Renal cortical epithelial cell (primary cell): ENCODE measurements at places on chromosomes 2 and 18.

GRCh38 chr2:219658196-219658846 is 30.9 kb downstream of the SLC4A3 start:
- DNase-seq = no peak

- DNase-seq = peak; percentile 58
Observed at GRCh38 chr18:47772374-47773248, 157.8 kb downstream of the SMAD2 start.

DNA sequence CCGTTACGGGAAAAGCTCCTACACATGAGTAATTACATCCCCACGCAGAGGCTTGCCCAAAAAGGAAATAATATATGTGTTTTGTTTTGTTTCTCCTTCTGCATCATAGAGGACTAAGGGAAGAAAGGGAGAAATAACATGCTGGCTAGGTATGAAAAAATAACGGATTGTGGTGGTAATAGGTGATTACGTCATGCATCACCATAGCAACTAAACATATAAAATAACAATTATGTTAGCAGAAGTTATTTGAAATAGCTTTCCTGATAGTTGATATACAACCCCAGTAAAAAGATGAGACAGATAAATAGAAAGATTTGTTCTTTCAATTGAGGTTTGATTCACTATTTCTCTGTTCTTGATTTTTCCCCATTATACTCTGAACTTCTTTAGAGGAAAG is 518.0 kb downstream of the ZNF516 start:
- peak; percentile 2 for DNase-seq

DNA sequence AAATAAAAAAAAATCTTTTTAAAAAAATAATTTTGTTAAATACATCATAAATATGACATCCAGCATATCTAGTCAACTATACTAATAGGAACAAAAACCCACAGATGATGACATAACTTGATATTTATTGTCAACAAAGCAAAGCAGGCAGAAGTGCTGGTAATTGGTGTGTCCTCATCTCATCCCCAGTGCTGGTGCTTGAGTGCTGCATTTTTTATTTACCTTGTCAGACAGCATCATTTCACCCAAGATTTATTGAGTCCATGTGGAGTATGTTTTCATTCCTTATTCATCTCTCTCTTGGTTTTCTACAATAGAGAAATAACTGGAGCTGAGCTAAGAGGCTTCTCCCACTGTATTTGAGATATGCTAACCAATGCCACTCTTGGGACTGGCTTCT is 191.6 kb upstream of the SLC14A2 start:
- no peak for DNase-seq

GRCh38 chr2:196086517-196087368 is 18.1 kb upstream of the DNAH7 start:
- DNase-seq = no peak

DNA sequence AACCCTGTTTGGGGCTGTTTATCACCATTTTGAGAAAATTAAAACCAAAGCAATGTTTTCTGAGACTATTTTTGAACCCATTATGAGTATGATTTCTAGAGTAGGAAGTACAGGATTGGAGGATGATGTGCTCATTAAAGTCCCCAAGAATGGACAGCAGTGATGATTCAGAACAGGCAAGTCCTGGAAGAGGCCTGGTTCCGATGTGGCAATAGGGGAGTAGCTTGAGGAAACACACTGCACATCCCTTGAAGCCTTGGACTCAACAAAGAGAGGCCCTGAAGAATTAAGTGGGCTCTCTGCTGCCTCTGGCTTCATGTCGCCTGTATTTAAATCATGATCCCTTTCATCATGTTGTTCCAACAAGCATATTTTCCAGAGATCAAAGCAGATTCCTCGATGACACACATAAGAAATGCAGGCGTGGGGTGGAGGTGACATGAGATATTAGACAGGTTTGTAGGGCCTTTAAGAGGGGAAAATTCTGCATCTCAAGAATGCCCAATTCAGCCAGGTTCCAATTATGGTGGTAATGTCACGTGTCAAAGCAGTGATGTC is 242.2 kb downstream of the FHOD3 start:
- peak; percentile 21 for DNase-seq

DNA sequence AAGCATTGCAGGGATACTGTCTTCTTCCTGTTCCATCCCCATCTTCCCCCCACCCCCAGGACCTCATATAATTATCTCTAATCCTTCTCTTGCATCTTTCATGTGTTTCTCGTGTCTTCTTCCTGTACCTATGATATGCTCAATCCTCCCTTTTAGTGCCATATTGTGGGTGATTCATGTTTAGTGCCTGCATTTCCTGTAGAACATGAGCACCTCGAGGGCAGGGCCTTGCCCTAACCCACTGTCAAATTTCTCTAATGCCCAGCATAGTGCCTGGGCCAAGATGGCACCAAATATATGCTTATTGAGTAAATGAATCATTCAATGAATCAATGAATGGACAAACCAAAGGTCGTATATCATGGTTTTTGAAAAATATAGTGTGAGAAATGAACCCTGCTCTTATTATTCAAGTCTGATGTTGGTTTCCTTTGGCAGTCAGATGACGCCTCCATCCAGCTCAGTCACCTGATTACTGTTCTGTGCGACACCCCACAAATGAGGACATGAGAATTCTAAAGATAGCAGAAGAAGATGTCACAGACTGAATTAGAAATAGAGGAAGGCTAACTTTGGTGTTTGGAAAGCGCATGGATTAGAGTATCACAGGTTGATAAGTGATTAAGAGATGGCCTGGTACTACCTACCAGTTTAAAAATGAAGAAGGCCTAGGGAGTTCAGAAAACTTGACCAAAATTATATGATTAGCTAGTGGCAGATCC is 278.4 kb downstream of the PRKCE start:
- no peak for DNase-seq

- DNase-seq = peak; percentile 72
Observed at GRCh38 chr2:200609028-200609614, 23.3 kb downstream of the AOX1 start.

DNA sequence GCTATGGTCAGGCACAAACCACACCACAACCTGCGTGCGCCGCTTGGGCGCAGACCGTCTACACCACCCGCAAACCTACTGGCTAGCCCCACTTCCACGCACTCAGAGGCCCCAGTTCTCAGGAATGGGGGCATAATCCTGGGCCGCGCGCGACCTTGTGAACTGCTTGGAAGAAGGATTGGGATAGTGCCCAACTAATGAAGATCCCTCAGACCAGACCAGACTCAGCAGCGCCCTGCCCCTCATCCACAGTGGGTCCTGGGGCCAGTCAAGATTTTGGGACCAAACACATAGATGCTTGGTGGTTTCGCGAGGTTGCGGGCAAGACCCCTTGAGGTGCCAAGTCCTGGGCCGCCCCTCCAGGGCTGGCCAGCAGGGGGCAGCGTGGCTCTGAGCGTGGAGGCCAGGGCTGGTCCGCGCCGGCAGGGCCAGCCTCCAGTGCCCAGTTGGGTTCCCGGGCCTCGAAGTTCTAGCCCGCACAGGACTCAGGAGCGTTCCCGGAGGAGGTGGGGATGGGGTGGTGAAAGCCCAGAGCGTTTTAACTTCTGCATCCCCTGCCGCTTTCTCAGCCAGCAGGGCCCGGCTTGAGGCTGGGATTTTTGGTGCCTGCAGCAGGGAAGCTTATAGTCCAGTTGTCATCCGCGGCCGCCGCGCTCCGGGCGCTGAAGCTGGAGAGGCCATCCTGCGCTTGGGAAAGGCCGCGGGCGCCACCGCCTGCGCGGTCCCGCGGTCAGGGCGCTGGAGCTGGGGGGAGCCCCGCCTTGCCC is 8.3 kb downstream of the OSR1 start:
- no peak for DNase-seq

GRCh38 chr2:71472019-71472418 is 18.7 kb downstream of the DYSF start:
- no peak for DNase-seq

GRCh38 chr2:201018636-201019035 is 52.8 kb downstream of the HYCC2 start:
- DNase-seq = peak; percentile 30

DNA sequence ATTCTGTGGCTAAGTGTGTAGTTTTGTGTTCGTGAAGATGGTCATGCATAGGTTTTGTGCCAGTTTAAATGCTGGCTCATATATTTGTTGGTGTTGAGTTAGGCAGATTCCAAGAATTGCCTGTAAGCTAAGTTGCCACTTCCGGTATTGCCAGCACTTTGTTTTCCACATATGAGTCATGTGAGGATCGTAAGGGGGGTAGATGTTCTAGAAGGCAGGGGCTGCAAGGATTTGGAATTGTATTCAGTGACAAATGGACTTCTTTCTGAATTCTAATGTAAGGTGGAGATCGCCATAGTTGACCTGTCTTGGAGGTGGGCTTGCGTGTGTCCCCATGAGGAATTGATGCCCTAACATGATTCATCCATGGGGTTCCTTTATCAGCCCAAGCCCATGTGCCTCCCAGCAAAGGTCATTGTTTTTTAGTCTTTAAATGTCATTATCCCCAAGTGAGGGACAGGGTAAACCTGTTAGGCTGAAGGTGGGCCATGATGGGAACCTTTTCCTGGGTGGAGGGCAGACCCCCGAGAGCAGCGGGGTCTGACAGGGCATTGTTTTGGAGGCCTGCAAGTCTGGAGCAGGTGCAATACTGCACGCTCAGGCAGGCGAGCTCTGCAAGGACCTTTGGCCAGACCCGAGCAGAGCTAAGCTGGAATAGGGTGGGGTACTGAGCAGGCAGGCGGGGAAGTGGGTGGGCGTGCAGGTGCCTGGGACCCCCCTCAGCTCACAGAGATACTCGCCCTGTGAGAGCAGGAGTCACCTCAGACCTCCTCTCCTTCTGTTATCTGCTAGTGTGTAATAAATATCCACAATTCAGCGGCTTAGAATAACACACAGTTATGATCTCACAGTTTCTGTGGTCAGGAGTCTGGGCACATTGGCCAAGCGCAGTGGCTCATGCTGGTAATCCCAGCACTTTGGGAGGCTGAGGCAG is 77.4 kb downstream of the LRRFIP1 start:
- peak; percentile 87 for DNase-seq

DNA sequence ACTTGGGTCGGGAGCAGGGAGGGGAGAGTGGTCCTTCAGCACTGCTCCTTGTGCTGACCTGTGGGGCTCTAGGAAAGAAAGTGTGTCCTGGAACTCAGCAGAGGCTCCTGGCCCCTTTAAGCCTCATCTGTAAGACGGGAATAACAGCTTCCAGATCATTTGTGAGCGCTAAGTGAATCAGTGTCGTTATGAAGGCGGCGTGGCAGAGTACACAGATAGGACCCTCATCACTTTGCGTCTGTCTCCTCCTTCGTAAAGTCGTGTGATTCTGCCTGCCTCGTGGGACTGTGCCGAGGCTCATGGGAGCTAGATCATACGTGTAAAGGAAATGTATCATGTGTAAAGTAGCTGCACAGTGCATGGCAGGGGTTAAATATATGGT is 18.6 kb downstream of the COLEC11 start:
- DNase-seq = no peak

DNA sequence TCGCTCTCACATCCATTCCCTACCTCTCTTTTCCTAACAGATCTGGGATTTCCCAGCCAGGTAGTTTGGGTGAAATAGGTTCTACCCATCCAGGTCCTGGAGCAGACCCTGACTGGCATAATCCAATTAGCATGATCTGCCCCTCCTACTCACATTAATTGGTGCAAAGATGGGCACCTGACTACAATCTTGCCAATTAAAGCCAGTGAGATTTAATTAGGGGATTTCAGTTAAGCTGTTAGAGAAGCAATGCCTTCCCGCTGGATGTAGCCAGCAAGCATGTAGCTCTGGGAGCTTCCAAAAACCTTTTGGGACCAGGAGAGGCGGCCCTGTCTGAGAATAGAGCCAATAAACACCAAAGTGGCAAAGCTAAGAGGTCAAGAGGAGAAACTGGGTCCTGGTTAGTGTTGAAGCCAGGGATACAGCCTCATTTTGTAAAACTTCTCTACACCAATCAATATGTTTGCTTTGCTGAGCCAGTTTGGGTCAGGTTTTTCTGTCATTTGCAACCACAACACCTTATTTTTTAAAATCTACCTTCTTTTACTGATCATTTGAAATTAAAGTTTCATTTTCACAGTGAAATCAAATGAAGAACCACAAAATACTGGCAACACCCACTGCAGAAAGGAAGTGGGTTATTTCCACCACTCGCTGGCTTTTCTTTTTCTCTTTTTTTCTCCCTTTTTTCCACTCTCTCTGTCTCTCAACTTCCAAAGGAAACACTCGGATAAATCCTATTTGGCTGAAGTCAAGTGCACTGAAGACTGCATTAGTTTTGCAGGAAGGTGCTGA is 3.2 kb upstream of the TTC39C start:
- DNase-seq = no peak

DNA sequence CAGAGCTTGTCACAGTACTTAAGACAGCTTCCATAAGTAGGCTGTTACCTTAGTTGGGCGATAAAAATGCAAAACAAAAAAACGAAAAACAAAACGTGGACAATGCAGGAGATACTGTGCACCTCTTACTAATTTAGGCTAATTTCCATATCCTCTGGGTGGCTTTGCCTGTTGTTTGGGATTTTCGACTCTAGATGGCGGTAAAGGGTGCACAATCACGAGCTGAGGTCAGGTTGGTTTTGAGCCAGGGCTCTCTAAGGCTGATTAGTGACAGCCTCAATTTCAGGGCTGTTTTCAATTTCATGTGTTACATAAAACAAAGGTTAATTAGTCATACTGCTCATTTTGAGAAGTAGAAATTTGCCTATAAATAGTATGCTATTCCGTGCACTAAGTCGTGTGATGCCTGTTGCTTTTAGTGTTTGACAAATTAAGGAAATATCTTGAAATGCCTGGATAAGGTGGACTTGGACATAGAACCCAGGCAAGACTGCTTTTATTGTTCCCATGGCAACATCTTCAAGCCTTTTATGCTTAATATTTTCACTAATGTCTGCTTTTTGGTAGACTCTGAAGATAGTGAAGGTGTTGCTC is 493.1 kb downstream of the SOCS6 start:
- peak; percentile 30 for DNase-seq
